NCI-H2081 (cell line): ENCODE measurements at places on chromosomes 5 and 9.

DNA sequence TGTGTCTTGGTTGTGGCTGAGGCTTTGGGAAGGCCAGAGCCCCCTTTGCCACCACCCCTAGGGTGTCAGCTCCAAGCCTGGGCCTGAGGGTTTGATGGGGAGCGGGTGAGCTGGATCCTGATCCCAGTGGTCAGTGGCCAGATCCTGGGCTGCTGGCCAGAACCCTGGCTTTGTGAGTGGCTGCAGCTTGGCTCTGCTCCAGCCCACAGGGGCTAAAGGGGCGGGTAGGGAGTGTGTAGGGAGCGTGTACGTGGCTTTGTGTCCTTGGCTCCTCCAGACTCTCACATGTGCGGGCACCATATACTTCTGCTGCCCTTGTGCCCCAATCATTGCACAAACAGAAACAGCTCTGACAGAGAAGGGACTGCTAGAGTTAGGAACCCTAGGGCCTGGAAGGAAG lies 1.2 kb upstream of the IL11RA start:
- DNase-seq: no peak

DNA sequence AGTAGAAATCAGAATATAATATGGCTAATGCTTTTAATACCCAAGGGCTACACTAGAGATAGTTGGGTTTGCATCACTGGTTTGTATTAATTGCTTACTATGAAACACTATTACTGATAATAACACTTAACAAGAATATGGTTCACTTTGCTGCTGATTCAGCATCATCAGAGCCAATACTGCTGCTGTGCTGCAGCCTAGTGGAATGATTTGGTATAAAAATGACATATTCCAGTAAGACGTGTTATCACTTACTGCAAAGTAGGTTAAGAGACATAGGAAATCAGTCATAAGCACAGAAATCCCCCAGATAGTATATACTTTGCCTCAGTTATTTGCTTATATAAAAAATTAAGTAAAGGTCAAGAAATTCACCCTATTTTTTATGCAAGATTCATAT lies 2.8 kb downstream of the CDH10 start:
- peak; percentile 81 for DNase-seq

- DNase-seq: no peak
Observed at GRCh38 chr5:180140079-180140554, 68.6 kb upstream of the RNF130 start.

- no peak for DNase-seq
Observed at GRCh38 chr5:139079991-139080610, 118.1 kb downstream of the SIL1 start.

DNA sequence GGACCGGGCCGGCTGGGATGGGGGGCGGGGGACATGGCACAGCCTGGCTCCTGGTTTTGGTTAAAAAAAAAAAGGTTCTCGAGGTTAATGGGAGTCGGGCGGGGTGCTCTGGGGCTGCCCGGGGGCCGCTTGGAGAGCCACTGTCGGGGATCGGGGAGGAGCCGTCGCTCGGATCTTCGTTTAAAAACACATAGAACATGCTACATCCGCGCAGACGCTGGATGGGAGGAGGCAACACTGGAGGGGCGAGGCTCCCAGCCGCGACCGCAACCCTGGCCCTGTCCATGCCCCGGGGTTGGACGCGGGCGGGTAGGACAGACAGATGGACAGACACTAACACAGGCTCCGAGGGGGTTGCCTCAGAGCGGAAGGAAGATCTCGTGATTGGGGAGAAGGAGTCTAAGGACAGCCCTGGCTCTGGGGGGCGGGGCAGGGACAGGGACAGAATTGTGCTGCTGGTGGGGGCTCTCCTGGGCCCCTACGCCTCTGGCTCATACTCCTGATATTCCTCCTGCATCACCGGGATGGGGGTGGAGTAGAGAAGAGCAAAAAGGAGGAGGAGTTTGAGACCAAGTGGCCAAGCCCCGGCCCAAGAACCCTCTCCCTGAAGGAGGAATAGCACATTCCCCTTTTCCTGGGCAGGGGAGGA lies 9.9 kb downstream of the SNCB start:
- DNase-seq: no peak

- no peak for DNase-seq
Observed at GRCh38 chr9:20526500-20527319, 95.6 kb downstream of the MLLT3 start.

DNA sequence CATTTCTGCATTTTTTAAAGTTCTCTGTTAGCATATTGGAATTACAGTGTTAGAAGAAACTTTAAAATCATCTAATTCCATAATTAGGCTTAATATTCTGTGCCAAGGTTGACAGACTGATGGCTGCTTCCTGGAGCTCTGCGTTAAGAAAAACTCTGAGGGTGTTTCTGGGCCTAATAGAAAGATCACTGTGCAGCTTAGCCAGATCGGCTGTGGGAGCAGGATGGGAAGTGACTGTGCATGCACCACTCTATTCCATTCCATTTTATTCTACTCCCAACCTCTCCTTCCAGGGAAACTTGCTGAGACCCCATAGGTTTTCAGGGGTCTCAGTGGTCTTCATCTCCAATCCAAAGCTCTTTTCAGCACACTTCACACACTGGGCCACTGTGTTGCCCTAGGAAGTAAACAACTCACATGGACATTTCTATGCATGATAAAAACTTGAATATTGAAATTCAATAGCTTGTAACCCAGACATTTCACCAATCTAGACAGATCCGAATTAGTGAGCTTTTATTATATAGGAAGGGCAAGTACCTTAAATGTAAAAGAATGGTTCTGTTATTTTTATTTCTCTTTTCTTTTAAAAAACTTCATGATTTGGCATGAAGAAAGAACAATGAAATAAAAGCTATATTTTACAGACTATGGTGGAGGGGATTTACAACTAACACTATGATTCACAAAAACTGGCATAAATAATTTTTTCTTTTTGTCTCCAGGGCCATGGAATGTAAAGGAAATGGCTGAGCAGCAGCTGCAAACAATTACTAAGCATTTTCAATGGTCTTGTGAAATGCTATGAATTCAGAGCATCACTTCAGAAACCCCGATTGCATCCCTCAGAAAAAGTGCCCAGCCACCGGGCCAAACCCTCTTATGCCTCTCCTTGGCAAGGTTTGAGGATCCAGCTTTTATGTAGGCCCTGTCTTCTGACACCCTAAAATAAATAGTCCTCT lies 51.4 kb upstream of the DAB2 start:
- DNase-seq: no peak

GRCh38 chr5:157165261-157165660 lies 803 bp downstream of the GARIN3 start:
- no peak for DNase-seq

- DNase-seq: no peak
Observed at GRCh38 chr5:132069561-132069960, 4.0 kb upstream of the CSF2 start.

DNA sequence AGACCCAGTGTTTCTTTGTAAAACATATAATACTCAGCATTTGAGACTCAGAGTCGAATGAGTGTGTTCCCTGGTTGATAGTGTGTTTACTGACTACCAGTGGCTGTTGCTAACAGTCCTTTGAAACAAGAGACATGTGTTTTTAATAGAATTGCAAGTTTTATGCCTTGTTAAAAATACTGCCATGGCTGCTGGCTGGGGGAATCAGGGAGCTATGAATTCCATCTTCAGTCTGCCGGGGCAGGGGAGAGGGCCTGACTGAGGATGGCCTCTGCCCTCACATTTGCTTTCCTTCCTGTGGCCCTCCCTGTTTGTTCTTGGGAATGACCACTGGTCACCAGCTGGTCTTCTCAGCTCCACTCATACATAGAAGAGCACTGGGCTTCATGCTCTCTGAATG lies 63.8 kb downstream of the PDZD2 start:
- DNase-seq: no peak

- no peak for DNase-seq
Observed at GRCh38 chr9:95399261-95399660, 81.8 kb upstream of the FANCC start.

- DNase-seq: no peak
Observed at GRCh38 chr5:149227168-149227826, 44.4 kb upstream of the AFAP1L1 start.

GRCh38 chr9:87760529-87760928 lies 34.6 kb downstream of the CTSL start:
- no peak for DNase-seq

DNA sequence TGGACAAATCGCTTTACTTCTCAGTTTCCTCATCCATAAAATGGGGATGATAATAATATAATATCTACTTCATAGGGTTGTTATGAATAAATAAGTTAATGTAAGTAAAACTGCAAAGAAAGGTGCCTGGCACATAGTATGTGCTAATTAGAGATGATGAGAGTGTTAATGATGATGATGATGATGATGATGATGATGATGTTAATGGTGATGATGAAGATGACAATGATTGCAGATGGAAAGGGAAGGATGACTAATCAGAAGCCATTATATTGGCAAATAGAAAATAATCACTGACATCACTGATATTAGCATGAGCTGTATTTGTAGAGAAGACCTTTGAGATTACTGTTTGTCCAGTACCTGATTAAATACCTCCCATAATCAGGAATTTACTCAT lies 20.6 kb downstream of the RAD1 start:
- no peak for DNase-seq

GRCh38 chr9:15211815-15212495 lies 95.1 kb downstream of the TTC39B start:
- DNase-seq: no peak

GRCh38 chr9:132020272-132020671 lies 59.4 kb downstream of the MED27 start:
- DNase-seq: no peak

- no peak for DNase-seq
Observed at GRCh38 chr5:107676702-107677101, 6.0 kb upstream of the EFNA5 start.

- no peak for DNase-seq
Observed at GRCh38 chr9:72827950-72828731, 124.7 kb downstream of the ALDH1A1 start.

GRCh38 chr9:130555968-130556367 lies 23.4 kb upstream of the FUBP3 start:
- DNase-seq: no peak

DNA sequence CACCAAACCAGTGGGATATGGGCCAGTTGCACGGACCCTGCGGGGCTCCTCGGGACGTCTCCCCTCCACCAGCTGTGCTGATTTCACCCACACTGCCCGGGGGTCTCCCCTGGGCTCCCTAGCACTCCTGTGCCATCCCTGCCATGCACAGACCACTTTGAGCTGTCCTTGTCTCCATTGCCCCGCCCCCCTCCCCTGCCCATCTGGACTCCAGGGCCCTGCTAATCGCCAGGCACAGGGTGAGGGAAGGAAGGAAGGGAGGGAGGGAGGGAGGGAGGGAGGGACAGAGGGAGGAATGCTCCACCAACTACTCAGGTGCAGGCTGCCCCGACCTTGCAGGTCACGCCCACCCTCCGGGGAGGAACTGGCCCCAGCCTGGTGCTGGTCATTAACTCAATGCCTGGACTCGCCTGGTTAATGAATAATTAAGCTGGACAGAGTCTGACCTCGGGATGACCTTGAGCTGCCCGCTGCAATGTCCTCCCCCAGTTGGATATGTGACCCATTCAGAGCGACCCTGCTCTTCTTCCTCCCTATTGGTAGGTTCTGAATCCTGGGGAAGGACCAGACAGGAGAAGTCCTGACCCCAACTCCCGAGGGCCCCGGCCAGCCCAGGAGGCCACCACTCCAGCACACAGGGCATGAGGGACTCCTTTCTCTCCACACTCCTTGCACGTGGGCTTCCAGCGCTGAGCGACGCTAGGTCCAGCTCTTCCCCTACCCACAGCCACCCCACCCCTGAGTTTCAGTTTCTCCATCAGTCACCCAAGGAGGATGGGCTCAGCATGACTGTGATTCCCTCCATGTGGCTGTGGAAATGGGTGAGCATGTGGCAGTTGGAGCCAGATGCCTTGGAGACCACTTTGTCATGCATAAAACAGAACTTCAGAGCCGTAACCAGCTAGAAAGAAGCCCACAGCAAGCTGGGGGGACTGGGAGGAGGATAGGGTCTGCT lies 62.1 kb downstream of the C9orf50 start:
- no peak for DNase-seq

DNA sequence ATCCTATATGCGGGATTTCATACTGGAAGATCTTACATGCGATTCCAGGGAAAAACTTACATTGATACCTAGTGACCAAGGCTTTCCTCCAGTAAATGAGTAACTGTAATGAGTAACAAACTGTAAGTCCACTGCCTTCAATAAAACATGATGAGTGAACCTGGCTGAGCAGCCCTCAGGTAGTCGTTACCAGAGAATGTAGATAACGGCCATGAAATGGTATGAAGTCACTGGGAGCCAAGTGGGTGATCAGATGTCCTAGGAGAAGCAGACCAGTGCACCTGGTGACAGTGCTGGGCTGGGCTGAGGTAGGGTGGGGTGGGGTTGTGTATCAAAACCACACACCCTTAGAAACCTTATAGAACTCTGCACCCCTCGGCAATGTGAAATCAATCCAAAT lies 203.6 kb downstream of the ALDH1A1 start:
- DNase-seq: no peak

DNA sequence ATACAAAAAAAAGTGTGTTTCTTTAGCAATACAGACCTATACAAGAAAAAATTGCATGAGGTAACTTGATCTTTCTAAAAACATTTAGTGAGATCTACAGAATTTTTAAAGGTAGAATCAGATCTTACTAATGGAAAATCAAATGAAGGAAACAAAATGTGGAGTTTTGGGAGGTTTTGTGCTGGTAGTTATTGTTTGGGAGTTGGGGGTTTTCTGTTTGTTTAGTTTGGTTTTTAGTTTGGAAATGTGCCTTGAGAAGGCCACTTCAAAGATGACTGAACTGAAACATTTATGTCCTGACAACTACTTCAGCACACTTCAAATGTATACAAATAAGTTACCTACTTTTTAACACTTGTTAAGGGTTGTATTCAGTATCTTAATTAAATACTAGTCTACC lies 280.1 kb downstream of the NR2F1-AS1 start:
- no peak for DNase-seq

DNA sequence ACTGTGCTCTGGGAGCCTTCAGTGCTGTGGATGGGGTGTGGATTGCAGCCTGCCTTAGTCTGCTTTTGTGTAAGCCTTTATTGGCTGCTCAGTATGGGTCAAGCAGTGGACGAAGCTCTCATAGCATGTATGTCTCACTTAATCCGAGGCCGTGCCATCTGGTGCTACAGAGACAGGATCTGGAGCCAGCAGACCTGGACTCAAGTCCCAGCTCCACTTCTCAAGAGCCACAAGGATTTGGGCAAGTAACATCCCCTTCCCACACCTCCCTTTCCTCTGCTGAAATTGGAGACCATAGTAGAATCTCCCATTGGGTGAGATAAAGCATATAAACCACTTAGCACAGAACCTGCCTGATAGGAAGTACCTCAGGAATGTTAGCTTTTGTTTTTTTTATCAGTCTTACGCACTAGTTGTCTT lies 23.4 kb upstream of the LECT2 start:
- DNase-seq: no peak

GRCh38 chr9:109252291-109252690 lies 68.6 kb downstream of the EPB41L4B start:
- no peak for DNase-seq

GRCh38 chr9:88567870-88568269 lies 32.9 kb downstream of the NXNL2 start:
- no peak for DNase-seq

DNA sequence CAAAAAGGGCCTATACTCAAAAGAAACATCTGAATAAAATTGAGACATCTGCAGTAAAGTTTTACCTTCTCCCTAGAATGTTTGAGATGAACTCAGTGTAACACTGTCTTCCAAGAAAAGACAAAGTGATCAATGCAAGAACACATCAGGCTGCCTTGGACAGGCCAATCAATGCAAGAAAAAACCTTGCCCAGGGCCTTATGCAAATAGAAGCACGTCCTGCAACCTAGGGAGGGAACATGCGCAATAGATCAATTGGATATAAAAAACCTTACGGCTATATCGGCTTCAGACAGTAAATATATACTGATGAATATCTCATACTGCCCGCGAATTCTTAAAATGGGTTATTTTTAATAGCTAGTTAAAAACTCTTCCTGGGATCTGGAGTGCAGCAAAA lies 66.4 kb upstream of the POU5F2 start:
- no peak for DNase-seq
